ENCODE measurements at places on chromosomes 7 and 10.

DNA sequence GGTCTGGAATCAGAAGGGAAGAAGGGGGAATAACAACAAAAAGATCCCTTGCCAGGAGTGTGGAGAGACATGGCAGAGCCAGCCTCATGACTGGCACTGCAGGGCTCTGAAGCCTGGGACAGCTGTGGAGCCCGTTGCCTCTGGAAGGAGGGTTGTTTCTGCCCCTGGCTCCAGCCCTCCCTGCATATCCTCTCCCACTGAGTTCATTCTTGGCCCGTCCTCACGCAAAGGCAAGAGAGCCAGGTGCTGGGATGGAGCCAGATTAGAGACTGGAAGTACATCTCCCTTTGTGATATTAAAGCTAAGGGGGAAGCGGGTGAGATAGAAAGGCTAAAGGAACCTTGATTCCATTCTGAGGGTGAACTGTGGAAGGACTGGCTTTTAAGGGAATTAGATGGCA lies 141.5 kb upstream of the NPVF start:
- DNase-seq, result no peak

- no peak for DNase-seq
These were observed 34.4 kb upstream of the AGR3 start for GRCh38 chr7:16916105-16916639.

DNA sequence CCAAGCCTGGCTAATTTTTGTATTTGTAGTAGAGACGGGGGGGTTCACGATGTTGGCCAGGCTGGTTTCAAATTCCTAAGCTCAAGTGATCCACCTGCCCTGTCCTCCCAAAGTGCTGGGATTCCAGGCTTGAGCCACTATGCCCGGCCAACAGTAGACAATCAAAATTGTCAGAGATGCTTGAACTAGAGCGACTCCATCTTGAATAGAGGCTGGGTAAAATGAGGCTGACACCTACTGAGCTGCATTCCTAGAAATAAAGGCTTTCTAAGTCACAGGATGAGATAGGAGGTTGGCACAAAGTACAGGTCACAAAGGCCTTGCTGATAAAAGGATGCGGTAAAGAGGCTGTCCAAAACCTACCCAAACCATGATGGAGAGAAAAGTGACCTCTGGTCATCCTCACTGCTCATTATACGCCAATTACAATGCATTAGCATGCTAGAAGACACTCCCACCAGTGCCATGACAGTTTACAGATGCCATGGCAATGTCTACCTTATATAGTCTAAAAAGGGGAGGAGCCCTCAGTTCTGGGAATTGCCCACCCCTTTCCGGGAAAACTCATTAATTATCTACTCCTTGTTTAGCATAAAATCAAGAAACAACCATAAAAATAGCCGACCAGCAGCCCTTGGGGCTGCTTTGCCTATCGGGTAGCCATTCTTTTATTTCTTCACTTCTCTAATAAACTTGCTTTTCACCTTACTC lies 134.5 kb downstream of the BAMBI start:
- DNase-seq, result no peak

- no peak for DNase-seq
These were observed 520.5 kb downstream of the GLRX3 start for GRCh38 chr10:130656582-130657133.

DNA sequence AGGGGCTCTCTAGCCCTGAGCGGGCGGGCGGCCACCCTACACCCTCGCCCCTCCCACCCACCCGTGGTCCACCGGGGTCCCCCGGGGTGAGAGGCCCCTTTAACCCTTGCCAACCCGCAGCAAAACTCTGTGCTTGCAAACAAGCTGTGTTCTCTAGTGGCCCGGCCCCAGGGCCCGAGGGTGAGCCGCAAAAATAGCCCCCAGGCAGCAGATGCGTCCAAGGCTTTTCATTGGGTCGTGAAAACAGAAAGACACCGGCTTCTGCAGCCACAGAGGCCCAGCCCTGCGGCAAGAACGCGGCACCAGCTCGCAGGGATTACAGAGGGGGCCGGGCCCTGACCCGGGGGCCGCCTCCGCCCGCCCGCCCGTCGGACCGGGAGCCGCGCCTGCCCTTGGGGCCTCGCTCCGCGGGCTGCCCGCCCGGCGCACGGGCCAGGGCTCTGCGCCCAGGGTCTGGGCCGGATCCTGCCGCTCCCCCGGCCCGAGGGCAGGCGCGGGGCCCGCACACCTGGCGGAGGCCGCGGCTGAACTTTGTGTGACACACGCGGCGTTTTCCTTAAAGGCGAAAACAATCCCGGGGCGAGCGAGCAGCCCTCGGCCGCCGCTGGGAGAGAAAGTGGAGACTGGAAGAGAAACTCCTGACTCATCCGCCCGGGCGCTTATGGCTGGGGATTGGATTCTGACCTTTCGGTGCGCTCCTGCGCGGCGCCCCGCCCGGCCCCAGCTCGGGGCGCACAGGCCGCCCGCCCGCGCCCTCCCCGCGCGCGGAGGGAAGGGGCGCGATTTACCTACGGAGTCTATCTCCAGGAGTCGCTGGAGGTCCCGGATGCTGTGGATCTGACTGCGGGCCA lies 2.8 kb downstream of the PDGFA start:
- no peak for DNase-seq

- no peak for DNase-seq
These were observed 154.8 kb downstream of the DNAJB9 start for GRCh38 chr7:108724251-108725100.

DNA sequence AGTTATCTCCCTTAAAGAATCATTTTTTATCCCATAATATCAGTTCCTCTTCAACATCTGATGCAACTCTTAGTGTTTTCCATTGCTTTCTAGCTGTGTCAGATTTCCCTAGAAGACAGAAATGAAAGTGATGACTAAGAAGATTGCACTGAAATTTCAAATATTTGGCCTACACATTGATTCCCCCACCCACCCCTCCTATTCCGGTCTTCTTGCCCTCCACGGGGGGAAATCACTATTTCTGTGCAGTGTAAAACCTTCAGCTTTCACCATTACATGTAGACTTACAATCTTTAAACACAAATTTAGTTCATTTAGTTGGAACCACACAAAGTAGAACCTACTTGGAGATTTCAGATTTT lies 63.7 kb upstream of the IL6 start:
- no peak for DNase-seq

- DNase-seq, result no peak
These were observed 71.2 kb downstream of the SUGCT start for GRCh38 chr7:40205992-40206391.

DNA sequence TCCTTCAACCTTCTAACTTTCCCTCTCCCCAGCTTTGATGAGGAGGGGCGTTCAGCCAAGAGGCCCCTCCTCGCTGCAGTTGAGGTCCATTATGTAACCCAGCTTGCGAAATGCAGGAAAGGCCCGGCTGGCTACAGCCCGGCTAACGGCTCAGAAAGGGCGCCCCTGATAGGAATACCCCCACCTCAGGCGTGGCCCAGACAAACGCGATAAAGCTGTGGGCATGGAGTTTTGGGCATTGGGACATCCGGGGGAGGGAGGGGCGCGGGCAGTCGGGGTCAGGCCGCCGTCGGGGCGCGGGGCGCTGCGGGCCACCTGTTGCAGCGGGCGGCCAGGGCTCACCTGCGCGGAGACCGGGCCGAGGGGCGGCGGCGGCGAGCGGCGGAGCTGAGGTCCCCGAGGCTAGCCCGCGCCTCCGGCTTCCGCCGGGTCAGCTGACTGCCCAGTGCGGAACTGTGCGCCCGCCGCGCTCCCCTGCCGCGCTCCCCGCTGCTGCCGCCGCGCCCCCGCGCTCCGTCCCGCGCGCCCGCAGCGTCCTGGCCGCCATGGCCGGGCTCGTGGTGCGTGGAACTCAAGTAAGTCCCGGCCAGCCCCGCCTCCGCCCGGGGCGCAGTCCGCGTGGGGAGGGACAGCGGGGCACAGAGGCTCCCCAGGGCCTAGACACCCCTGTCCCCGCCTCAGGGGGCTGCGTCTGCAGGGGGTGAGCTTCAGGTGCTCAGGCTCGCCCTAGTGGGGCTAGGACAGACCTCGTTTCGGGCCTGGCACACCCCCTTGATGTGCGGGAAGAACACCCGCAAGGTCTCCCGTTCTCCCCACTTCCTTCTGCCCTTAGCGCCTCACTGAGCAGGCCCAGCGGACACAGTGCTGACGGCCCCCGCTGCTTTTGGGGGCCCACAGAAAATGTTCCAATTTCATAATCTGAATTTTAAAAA lies at the start of gene LRMDA:
LRMDA (plus strand) TSS at position 445 of the 932 bp plus-strand sequence.
- DNase-seq, result peak; percentile 25

DNA sequence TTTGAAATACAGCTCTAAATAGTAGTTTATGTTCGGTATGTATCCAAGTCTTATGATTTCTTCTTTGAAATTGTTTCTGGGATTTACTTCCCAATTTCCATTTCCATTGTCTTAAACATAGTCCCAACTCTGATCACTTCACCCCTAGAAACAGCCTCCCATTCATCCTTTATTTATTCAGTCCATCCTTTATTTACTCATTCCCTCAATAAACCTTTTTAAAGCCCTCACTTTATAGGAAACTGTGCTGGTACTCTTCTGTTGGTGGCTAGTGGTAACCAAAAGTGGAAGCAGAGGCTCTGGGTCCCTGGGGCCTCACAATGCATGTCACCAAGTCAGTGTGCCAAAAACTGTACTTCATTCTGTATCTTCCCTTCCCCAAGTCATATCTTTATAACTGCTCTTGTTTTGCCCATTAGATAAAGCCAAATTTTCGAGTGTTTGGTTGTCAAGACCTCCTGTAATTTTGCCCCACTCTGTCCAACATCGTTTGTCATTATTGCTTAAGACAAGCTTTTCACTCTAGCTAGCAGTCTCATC lies 3.9 kb upstream of the EPC1 start:
- no peak for DNase-seq

GRCh38 chr10:93370961-93371360 lies 111.2 kb downstream of the MYOF start:
- DNase-seq, result no peak

DNA sequence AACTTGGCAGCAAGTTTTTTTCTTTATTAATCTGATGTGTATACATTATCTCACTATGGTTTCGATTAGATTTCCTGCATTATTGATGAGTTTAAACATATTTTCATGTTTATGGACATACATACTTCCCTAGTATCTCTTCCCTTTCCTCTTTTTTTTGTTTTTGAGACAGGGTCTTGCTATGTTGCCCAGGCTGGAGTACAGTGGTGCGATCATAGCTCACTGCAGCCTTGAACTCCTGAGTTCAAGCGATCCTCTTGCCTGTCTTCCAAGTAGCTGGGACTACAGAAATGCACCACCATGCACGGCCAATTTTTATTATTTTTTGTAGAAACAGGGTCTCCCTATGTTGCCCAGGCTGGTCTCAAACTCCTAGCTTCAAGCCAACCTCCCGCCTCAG lies 18.9 kb downstream of the BAZ1B start:
- DNase-seq, result no peak

GRCh38 chr10:14952851-14953423 lies 959 bp downstream of the DCLRE1C start:
- DNase-seq, result no peak

DNA sequence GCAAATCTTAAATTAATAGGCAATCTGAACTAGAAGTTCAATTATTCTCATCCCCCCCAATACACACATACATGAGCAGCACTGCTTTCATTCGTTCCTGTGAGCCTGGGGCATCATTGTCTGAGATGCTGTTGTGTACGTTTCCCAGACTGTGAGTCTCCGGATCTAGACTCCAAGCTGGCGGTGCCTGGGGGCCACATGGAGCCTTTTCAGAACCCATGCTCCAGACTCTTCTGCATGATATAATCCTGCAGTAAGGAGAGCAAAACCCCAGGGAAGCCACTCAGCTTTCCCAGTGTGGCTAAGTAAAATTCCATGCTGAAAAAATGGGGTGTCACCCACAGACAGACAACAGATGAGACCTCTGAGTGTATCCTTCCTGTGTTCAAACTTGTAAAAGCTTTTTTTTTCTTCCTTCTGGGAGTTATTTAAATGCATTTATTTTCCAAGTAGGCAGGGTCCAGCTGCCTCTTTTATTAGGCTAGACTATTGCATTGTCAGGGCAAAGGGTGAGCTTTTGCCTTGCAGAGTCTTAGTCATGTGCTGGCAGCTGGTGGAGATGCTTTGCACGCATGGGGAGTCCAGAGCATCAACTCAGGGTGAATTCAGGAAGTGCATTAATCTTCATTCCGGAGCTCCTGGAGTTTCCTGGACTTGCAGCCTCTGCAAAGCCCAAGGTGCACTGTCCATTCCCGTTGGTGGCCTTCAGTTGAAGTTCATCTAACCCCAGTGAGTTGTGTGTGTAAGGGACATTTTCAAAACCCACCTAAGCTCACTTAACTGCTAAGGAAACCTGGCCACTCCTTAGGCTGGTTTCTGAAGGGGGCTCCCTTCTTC lies 185.7 kb upstream of the ADO start:
- peak; percentile 69 for DNase-seq

- DNase-seq, result no peak
These were observed 409.4 kb downstream of the GRM8 start for GRCh38 chr7:126843336-126843735.

GRCh38 chr10:5442990-5443370 lies 30.6 kb downstream of the NET1 start:
- no peak for DNase-seq

DNA sequence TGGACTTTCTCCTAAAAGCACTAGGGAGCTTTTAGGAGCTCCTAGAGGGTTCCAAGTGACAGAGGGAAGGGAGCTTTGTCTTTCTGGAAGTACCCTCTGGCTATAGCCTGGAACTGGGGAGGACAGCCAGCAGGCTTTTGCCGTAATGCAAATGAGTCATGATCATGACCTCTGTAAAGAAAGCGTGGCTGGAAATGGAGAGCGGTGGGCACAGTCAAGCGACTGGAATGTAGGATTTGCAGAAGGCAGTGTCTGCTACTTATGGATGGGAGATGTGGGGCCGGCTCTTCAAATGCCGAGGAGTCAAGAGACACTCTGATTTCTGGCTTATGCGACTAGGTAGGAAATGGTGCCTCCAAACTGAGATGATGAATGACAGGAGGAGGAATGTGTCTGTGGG lies 34.6 kb upstream of the PLPP4 start:
- DNase-seq, result no peak

- DNase-seq, result no peak
These were observed 103.4 kb downstream of the EVX1 start for GRCh38 chr7:27345997-27346396.

DNA sequence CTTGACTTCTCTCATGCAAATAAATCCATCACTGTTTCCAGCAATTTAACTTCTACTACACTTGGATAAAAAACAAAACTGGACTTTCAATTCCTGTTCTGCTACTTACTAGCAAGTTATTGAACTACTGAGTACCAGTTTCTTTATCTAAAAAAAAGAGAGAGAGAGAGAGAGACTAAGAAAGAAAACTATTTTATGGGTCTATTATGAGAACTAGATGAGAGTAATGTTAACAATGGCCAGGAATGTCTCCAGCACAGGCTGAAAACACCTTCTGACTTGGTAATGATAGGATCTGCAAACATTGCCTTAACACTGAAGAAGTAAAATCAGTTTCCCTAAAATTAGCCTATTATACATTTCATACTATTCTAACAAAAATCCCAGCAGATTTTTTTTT lies 5.2 kb downstream of the TSPAN12 start:
- no peak for DNase-seq

GRCh38 chr7:148645898-148646297 lies 52.8 kb upstream of the CUL1 start:
- no peak for DNase-seq

DNA sequence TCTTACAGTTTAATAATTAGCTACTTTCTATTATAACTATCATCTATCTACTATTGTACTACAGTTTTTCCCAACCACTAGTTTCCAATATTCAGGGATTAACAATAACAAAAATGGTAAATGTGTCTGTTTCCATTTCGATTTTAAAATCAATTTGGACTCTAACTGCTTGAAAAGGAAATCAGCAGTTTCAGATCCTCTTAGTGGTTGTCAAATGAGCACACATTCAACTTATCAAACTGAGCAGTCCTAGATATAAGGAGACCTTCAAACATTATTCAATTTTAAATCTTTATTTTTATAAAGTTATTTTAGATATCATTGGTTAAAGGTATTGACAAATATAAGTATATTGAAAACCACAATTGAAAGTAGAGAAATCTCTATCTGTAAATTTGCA lies 46.8 kb upstream of the CD36 start:
- no peak for DNase-seq

Data from CD4-positive, alpha-beta T cell treated with Interferon gamma for 1 hour (primary cell).